ENCODE measurements at places on chromosomes 6 and 20. TPM values are rescaled to one million over a fixed set of nuclear protein-coding genes. Genes with fewer than 3 reads are reported as not detected.

DNA sequence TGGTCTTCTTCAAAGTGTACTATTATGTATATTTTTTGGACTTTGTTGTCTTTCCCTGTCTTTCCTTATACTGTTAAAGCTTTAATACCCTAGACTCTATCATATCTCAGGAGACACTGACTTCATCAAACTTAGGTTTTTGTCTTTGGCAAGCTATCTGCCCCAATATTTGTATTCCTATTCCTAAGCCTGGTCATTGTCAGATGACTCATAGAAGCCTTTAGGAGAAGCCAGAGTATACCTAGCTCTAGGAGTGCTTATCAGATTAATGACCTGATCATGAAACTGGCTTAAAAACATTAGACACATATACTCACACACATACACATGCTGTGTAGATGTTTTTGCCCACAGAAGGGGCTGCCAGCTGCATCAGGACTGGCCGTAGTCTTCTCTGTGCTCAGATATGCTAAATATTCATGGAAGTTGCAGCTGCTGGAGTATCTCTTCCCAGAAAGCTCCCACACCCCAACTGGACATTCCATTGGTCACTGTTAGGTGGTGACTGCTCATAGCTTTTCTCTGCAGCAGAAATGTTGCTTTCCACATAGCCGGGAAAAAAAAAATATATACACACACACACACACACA lies 102.0 kb downstream of the ANKS1A start:
- no peak for DNase-seq

DNA sequence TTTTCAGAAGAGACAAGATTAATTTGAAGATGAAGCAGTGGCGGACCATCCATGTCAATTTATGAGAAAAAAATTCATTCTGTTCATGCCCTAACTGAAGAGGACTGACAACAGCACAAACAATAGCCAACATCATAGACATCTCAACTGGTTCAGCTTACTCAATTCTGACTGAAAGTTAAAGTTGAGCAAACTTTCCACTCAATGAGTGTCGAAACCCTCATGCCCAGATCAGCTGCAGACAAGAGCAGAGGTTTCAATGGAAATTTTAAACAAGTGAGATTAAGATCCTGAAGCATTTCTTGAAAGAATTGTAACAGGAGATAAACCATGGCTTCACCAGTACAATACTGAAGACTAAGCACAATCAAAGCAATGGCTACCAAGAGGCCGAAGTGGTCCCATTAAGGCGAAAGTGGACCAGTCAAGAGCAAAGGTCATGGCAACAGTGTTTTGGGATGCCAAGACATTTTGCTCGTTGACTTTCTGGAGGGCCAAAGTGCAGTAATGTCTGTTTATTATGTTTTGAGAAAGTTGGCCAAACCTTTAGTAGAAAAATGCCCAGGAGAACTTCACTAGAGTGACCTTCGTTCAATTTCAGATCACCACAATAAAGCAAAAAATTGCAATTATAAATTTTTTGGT lies 6.1 kb upstream of the SFT2D1 start:
- DNase-seq = no peak

DNA sequence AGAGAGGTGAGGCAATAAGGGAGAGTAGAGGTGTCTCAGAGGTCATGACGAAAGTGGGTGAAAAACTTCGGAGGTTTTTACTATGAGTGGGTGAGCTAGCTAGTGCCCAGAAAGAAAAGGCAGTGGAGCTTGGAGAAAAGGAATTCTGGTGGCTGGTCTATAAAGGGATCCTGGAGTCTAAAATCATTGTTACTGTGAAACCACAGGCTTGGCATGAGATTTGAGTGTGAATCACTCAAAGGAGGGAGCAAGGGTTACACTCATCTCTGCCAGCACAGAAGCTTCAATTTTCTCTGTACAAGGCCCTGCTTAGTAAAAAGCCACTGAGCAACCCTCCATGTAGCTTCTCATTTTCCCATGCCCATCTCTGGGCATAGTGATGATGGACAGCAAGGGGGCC lies 47.5 kb downstream of the CD83 start:
- no peak for DNase-seq

- DNase-seq = no peak
These were observed 29.0 kb upstream of the TMEM244 start for GRCh38 chr6:129890164-129890563.

DNA sequence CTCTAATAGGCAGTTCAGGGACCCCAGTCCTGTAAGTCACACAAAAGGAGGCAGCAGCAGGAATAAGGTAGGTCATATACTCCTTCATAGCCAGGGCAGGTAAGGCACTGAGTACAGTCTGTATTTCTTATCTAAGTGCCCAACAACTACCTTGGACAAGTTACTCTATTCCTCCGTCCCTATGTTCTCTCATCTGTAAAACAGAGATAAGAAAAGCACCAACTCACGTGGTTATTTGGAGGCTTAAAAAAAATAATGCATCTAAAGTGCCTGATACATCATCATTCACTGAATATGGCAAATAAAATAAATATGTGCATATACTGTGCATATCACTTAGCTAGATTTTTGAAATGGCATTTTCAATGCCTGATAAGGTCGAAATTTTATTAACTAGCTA lies 298.1 kb upstream of the CDYL start:
- DNase-seq = no peak

DNA sequence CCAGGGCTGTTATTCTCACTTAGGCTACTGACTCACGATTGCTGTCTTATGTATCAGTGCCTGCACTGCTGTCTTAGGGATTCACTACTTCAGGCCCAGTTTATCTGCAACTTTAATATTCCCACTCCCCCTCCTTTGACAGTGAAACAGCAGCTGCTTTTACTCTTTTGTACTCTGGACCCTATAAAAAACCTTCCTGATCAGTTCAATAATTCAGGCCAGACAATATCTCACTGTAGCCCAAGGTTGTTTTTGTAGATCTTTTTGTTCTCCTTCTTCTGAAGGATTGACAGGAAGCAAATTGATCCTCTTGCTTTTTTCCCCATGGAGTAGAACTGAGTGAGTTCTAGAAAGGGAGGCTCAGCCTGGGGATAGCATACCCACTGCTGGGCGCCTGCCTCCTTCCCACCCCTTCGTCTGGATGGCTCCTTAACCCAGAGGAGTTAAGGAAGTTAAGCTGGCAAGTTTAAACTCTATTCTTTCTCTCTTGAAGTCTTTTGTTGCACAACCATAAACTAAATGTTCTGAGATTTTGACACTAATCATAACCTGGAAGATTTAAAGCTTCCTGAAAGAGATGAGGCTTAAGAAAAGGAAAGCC lies 22.0 kb upstream of the EYS start:
- DNase-seq = no peak

DNA sequence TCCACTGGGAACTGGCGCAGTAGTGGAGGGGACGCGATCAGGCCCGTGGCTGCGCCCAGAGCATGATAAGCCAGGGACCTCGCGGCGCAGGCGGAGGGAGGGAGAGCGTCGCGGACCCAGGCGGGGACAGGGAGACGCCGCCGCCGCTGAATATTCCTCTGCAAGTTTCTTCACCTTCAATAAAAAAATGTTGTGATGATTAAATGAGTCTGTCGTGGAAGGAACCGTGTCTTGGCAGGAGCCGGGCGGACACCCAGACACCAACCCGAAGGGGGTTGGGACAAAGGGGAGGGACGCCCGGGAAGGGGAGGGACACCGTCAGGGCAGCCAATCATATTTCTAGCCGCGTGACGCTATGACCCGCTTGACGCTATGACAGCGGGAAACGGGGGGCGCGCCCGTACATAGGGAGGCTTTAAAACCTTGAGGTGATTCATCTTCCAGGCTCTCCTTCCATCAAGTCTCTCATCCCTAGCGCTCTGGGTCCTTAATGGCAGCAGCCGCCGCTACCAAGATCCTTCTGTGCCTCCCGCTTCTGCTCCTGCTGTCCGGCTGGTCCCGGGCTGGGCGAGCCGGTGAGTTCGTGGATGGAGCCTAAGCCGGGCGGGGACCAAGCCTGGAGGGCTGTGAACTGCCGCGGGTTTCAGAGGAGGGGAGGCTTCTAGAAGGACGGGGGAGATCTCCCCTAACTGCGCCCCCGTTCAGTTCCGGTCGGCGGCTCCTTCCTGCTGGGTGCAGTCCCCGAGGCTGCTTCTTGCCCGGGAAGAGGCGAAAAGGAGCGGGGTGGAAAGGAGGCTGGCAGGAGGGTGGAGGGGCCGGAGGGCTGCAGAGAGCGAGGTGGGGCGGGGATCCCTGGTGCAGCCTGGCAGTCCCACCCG lies at the start of gene ULBP2:
Gene ULBP2 (plus strand): TSS at position 432 of the 878 bp plus-strand sequence. CDS start 59 bp downstream, at position 491.
- peak; percentile 60 for DNase-seq

GRCh38 chr6:104413767-104414166 lies 446.0 kb downstream of the HACE1 start:
- DNase-seq = no peak

DNA sequence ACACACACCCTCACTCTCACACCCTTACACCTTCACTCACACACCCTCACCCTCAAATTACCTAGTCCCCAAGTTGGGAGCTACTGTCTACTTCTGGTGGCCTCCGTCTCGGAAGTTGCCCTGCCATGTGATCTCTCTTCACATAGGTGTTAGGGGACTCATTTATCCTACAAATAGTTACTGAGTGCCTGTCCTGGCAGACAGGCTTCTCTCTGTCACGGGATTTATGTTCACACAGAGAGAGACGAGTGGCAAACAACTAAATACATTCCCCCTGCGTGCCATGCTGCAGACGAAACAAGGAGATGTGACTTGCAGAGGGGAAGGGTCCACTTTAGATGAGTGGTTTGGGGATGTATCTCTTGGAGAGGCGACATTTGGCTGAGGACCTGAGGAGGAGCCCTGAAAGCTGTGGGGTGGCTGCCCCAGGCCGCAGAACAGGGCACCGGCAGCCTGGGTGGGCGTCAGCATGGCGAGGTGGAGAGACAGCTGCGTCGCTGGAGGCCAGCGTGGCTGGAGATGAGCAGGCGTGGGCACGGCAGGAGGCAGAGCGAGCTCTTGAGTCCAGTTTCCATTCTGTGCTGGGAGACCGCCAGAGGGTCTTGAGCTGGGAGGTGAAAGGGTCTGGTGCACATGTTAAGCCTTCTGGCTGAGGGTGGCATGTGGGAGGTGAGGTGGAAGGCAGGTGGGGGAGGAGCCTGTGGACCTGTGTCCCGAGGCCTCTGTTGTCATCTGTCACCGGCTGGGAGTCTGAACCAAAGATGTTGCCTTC lies 17.2 kb downstream of the DYNLT1 start:
- no peak for DNase-seq

DNA sequence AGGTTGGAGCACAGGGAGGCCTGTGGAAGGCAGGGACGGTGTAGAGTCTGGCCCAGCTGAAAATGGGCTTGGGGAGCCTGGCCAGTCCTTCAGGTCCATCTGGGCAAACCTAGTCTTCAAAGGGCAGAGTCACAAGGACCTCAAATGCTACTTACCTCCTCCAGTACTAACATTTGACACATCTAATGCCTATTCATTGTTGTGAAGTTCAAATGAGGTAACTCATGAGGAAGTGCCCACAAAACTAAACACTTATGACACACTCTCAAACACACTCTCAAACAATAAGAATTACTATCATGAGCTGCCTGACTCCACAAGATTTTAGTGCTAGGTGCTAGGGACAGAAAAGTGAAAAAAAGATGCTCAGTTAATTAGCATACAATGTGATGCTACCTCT lies 27.1 kb downstream of the DAAM2 start:
- DNase-seq = no peak

DNA sequence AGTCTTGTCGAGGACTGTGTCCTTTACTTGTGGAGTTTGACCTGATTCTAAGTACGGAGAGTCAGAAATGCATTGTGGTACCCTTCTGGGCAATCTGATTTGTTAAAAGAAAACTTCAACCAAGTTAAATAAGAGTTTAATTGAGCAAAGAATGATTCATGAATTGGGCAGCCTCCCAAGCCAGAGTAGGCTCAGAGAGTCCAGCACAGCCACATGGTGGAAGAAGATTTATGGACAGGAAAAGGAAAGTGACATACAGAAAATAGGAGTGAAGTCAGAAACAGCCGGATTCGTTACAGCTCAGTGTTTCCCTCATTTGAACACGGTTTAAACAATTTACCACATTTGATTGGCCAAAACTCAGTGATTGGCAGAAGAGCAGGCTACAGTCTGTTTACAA lies 329.2 kb downstream of the DHX35 start:
- no peak for DNase-seq

DNA sequence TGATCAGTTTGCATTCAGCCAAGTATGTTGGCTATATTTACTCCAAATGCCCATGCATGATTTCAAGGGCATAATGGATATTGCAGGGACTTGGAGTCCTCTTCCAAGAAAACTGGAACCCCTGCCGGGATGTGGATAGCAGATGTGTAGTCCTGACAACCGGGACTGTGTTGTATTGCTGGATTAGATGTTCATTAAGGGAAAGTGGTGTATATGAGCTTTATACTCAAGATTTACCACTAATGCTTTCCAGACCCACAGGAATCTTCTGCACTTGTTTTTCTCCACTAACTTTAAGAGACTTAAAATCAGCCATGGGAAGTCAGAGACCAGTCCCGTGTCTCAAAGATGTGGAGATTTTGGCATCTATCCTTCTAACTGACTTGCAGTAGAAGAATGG lies 770.9 kb downstream of the HDGFL1 start:
- DNase-seq = no peak

DNA sequence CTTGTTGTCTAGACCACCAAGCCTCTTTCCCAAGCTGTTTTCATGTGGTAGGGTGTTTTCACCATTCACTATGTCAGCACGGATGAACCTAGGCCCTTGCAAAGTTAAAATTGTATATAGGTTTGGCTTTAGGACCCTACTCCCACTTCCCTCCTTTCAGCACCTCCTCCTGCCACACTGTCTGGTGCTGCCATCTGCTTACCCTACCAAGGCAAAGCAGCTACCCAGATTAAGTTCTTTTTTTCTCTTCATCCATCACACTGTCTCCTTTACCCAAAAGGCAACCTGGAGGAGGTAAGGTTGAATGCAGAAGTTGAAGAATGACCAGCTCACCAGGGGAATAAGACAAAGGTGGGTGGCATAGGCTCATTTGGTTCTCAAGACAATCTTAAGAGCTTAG lies 184.0 kb downstream of the CDC5L start:
- no peak for DNase-seq

- DNase-seq = no peak
These were observed 163.5 kb upstream of the MLN start for GRCh38 chr6:33967265-33967767.

DNA sequence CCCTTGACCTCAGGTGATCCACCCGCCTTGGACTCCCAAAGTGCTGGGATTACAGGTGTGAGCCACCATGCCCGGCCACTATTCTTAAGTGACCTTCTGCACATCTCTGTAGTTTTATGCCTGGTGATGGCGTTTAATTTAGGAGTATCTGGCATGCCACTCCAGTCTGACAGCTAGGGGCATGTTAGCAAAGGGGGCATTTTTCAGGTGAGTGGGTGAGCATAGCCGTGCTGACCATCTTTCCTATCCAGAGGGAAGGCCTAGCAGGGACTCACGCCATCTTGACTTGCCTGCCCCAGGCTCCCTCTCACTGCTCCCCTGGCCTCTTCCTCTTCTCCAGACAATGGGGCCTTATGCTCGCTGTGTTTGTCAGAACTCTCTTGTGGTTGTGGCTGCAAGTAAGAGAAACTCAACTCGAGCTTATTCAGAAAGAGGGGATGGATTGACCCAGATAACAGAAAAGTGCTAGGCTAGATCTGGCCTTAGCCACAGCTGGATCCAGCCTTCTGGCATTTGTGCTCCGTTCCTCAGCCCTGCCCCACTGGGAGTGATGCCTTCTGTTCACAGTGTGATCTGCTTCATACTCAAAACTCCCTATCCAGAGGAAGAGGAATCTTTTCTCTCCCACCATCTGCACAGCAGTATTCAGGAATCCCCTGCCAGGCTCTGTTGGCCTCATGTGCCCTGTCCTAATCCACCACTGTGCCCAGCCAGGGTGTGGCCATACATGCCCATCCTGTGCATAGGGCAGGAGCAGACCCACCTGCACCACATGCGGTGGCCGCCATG lies 174.5 kb upstream of the AKAP12 start:
- no peak for DNase-seq

TSBP1 gene
- total RNA-seq = not detected

TSHZ2 gene
- total RNA-seq = 33.1 TPM

PSMB8 gene
- 34.5 TPM for total RNA-seq

HAO1 gene
- total RNA-seq = not detected

PSORS1C2 gene
- not detected for total RNA-seq

Measured in ovary (tissue), 10 donors.